ENCODE measurements at places on chromosomes 13 and 19.
A peak's percentile ranks its signal among the peaks of the same experiment; 100 is the strongest.

DNA sequence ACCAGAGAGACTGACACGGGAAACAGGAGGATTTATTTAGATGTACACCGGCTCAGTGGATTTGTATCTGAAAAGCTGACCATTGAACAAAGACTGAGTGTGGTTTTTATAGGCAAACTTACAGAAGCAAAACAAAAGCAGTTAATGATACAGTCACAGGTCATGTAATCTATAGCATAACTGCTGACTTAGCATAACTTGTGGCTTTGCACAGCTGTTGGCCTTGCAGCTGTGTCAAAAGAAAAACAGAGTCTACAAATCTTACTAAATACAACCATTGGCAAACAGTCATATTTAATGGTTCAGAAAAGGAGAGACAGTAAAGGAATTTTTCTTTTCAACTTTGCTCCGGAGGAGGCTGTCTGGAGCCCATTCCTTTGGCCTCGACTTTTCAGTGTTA is 2.3 kb upstream of the ILF3 start:
- no peak for DNase-seq

DNA sequence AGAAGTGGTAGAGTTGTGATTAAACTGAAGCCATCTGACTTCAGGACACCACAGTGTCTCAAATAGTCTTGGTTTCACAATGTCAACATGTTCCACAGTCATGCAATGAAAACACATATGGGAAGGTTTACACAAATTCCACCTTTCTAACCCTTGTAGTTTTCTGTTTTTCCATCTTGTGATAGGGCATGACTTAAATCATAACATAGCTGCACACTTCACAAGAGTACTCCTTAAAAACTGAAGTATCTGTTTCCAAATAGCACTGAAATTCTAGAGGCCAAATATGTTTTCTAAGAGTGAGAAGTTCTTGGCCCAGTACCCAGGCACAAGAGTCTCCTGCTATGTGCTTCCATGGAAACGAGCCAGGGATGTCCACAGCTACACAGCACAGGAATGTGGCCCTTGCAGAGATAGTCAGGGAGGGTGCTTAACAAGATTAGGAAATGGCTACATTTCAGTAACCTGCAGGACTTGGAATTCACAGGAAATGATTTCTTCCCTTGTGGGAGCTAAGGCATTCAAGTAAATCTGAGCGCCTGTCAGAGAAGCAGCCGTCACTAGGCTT is 269.1 kb downstream of the NDFIP2 start:
- no peak for DNase-seq

GRCh38 chr13:50893211-50893852 is 16.3 kb upstream of the RNASEH2B start:
- DNase-seq, result peak; percentile 51

DNA sequence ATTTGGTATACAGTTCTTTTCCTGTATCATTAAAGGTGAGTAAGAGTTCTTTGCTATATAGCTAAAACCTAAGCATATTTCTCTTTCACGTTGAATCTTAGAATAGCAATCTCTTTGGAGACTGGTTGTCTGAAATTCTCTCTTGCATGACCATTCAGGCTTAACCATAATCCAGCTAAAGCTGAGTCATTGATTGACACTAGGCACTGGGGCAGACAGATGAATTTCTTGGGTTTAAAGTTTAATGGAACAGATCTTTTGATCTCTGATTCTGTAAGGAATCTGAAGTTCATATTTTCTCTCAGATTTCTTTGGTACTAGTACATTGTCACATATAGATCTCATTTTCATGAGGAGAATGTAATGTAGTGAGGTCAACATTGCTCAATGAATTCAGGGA is 397.3 kb upstream of the MIR17HG start:
- DNase-seq, result no peak

- no peak for DNase-seq
Measured at GRCh38 chr13:113875837-113876281, 12.0 kb upstream of the GAS6 start.

DNA sequence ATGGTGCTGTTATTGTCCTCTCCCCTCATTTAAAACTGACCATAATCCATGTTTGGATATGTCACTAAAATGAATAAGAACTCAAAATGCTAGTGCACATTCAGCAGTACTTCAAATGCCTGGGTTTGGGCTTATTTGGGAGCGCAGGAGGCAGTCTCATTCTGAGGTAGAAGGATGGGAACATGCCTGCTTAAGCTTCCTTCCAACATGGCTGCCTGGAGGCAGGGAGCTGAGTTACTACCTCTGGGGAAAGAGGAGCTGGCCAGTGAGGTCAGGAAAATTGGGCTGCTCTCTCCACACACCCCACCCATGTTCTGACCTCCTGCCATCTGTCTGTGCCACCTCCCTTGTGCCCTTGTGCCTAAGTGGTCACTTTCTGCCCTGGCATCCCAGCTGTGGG is 85.7 kb downstream of the PTPRS start:
- DNase-seq, result no peak

- no peak for DNase-seq
Measured at GRCh38 chr13:110610955-110611595, 4.3 kb upstream of the NAXD start.

DNA sequence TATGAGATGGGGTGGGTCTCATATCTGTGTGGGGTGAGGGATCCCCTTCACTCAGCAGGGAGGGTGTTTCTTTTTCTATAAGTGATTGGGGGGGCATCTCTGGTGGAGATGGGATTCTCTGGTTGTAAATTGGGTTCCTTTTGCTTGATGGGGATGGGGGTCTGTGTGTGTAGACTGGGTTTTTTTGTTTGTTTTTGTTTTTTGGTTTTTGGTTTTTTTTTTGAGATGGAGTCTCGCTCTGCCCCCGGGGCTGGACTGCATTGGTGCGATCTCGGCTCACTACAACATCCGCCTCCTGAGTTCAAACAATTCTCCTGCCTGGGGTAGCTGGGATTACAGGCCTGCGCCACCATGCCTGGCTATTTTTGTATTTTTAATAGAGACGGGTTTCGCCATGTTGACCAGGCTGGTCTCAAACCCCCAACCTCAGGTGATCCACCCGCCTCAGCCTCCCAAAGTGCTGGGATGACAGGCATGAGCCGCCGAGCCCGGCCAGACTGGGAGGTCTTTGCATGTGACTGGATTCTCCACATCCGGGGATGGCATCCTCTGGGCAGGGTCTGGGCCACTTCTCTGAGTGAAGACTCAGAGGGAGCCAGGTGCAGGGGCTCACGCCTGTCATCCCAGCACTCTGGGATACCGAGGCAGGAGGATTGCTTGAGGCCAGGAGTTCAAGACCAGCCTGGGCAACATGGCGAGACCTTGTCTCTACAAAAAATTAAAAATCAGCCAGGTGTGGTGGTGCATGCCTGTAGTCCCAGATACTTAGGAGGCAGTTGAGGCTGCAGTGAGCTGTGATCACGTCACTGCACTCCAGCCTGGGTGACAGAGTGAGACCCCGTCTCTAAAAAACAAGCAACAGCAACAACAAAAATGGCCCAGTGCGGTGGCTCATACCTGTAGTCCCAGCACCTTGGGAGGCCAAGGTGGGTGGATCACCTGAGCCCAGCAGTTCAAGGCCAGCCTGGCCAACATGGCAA is 799 bp downstream of the MYBPC2 start:
- no peak for DNase-seq

GRCh38 chr13:70388935-70389334 is 280.7 kb upstream of the KLHL1 start:
- DNase-seq, result no peak

- peak; percentile 49 for DNase-seq
Measured at GRCh38 chr19:47479701-47480503, 4.1 kb downstream of the KPTN start.

- DNase-seq, result peak; percentile 28
Measured at GRCh38 chr13:113408562-113408961, 44.6 kb upstream of the GRTP1 start.

GRCh38 chr19:51107406-51108065 is 673 bp downstream of the CTU1 start:
- DNase-seq, result no peak

GRCh38 chr13:43246382-43246781 is 223.0 kb downstream of the DNAJC15 start:
- no peak for DNase-seq

DNA sequence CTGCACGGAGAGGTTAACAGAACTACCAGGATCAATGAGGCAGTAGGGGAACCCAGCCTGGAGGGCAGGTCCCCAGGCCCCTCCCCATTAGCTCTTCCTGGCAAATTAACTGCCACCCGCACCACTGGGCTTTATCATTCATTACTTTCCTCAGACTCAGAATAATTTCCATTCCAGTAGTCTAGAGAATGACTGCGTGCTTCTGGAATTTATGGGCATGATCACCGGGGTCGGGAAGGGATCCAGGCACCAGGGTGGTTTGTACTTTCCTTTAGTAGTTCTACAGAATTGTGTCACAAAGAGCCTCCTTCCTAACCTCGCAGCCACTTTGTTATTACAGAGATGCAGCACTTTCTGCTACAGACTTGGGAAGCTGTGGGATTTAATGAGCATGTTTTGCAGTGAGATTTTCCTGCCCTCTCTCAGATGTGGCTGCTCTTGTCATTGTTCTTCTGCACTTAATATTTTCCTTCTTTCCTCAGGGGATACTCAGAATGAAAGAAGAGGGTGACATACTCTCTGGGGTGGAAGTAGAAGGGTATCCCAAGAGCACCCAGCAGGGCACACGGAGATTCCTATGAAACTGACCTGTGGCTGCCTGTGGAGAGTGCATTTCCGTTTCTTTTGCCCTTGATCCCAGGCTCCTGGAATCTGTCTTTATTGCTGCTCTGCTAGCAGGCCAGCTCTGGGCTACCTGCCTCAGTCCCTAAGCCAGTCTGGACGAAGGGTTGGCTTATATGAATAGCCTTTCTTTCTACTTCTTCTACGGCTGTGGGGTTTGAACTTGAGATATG is 285.0 kb upstream of the SLC10A2 start:
- no peak for DNase-seq

DNA sequence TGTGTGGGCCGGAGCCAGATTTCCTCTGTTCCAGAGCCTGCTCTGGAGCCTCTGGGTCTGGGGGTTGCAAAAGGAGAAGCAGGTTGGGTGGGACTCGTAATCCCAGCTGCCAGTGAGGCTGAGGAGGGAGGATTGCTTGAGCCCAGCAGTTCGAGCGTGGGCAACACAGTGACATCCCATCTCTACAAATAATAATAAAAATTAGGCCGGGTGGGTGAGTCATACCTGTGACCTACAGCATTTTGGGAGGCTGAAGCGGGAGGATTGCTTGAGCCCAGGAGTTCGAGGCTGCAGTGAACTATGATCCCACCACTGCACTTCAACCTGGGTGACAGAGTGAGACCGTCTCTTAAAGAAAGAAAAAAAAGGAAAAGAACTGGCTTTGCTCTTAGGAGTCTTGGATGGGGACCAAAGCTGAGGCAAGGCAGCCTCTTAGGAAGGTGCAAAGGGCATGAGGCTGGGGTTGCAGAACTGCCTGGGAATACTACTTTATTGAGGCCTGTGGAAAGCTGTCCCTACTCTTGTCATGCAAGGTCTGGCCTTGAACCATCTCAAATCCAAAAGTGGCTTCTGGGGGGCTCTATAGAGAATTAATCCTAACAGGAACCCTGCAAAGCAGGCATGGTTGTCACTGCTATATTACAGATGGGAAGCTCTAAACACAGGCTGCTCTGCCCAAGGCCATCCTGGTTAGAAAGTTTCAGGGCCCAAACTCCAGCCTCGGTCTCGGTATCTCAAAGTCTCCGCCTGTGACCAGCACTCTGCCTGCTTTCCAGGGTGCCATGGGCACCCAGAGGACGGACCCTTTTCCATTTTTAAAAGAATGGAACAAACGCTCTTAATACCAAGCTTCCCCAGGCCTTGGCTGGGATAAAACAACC is 880 bp upstream of the C19orf12 start:
- peak; percentile 14 for DNase-seq

DNA sequence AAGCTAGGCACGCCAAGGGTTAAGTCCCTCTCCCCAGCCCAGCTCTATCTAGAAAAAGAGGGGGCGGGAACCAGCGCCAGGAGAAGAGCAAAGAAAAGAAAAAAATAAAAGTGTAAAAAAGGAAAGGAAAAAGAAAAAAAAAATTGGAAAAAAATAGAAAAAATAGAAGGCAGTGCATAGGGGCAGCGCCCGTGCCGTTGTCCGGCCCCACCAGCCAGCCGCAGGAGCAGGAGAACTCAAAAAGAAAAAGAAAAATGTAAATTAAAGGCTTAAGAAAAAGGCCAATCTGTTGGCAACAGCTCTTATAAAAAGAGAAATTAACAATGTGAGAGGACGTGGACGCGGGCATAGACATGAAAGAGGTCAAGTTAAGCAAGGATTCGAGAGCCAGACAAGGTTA is 105.4 kb upstream of the ZNF98 start:
- no peak for DNase-seq

- no peak for DNase-seq
Measured at GRCh38 chr13:69565334-69565733, 542.3 kb upstream of the ATXN8OS start.

DNA sequence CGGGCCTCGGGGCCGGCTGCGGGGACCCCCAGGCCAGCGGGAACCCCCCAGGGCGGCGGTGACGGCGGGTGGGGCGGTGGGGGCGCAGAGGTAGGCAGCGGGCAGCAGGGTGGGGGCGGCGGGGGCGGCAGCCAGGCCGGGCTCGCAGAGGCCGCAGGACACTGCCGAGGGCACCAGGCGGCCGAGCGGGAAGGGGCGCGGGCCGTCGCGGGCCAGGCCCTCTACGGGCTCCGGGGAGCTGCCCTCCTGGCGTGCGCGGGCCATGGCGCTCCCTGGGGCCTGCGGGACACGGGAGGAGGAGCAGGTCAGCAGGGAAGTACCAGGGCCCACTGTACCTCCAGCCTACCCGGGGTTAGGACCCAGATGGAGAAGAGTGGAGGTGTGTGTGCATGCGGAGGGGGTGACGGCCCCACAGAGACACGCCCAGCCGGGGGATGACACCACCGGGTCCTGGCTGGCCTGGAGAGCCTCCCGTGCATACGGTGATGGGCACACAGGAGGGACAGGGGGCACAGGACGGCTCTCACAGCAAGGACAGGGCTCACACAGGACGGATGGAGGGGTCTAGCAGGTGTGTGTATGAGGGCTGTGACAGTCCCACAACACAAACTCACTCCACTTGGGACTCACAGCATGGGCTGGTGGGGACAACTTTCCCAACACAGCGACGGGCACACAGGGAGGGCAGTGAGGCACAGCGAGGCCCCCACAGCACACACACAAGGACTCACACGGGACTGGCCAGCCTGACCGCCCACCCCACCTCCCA is 2.6 kb downstream of the BBC3 start:
- peak; percentile 44 for DNase-seq

- no peak for DNase-seq
Measured at GRCh38 chr13:112245989-112246388, 130.2 kb upstream of the SPACA7 start.

- no peak for DNase-seq
Measured at GRCh38 chr19:13887517-13887916, 10.6 kb downstream of the NANOS3 start.

DNA sequence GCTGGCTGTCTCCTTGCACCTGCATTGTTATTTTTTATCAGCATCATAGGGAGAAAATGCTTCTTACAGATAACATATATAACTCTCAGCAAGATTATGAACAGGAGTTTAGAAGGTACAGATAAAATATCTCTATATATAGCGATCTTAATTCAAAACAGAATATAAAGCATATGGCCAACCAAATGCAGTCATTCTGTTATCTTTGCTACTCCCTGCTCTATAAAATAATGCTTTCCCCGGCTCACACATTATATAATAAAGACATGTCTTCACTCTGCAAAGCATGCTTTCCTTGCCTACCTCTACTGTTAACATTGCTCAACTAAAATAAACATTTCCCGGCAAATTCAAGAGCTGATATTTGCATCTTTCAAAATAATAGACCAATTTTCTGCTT is 161.7 kb downstream of the FGF14 start:
- DNase-seq, result no peak

Data from suppressor macrophage (primary cell).